Stimulated activated CD8-positive, alpha-beta memory T cell treated with anti-CD3 and anti-CD28 coated beads, Interleukin-12 subunit alpha, Interleukin-12 subunit beta, amount 100 ng/mL, for 4 hours (primary cell): ENCODE measurements at places on chromosomes 2 and 18.

GRCh38 chr2:108061439-108062042, 75.2 kb downstream of the SLC5A7 start:
- no peak for DNase-seq

- DNase-seq: no peak
Observed at GRCh38 chr2:43220229-43220751, 6.1 kb downstream of the ZFP36L2 start.

GRCh38 chr2:187655001-187655400, 100.8 kb upstream of the TFPI start:
- no peak for DNase-seq

- no peak for DNase-seq
Observed at GRCh38 chr2:97931858-97932225, 63.9 kb downstream of the TMEM131 start.
